ENCODE measurements at places on chromosomes 11 and 22.

DNA sequence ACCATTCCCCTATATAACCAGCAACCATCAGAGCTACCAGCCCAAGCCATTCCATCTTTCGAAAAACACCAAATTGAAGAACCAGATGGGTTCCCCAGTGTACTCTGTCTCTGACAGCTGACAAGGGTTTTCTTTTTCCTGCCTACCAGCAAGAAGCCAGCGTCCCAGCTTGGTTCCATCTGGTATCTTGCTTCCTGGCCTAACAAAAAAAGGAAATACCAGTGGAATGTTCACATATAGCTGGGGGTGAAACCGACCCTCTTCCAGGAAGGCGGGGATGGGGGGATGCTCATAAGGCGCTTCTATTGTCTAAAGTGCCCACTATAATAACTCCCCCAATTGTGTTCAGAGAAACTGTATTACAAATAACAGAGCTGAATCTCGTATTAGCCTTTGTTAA, 172.3 kb downstream of the LDLRAD3 start:
- ATAC-seq, result no peak

GRCh38 chr11:102202972-102203371, 92.7 kb downstream of the YAP1 start:
- ATAC-seq, result no peak

DNA sequence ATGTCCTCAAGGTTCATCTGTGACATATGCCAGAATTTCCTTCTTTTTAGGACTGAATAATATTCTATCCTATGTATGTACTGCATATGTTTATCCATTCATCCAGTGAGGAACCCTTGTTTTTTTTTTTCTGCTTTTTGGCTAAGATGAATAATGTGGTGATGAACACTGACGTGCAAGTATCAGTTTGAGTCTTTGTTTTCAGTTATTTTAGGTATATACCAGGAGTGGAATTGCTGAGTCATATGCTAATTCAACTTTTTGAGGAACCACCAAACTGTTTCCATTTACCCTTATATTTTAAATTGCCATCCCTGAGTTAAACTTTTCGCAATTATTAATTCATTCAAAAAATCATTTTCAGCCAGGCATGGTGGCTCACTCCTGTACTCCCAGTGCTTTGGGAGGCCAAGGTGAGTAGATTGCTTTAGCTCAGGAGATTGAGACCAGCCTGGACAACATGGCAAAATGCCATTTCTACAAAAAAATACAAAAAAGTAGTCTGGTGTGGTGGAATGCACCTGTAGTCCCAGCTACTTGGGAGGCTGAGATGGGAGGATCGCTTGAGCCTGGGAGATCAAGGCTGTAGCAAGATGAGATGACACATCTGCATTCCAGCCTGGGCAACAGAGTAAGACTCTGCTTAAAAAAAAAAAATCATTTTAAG, 64.2 kb downstream of the MICAL2 start:
- ATAC-seq, result peak; percentile 66

GRCh38 chr11:131884461-131885073, 514.2 kb downstream of the NTM start:
- ATAC-seq, result no peak

DNA sequence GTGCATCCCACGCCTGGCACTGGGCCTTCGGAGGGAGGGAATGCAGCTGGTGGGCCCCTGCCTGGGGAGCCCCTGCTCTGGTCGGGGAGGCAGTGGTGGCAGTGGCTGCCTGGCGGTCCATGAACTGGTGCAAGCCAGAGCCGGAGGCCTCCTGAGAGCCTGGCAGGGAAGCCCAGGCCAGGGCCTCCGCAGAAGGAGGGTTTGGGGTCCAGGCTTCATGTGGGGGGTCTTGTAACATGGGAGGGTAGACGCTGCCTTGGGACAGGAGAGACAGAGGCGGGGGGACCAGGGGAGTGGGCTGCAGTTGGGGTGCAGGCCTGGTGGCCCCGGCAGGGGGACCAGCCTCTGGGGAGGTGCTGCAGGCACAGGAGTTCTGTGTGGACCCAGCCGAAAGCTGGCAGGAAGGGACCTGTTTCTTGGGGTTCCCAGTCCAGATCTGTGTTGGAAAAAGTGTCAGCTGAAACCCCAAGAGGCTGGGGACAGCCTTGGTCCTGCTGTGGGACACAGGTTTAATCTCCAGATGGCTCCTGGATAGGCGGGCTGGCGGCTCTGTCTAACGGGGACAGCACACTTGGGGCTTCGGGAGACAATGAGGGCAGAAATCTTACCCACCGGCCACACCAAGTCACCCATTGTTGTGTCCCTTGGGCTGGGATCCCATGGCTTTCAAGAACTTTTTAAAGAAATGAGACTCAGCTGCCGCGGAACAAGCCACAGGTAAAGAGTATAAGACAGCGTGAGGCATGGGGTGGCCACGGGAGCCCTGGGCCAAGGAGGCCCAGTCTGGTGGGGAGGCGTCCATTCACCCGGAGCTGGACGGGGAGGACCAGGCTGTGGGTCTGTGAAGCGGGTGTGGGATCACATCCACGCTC, 73.5 kb downstream of the KCNQ1 start:
- no peak for ATAC-seq

DNA sequence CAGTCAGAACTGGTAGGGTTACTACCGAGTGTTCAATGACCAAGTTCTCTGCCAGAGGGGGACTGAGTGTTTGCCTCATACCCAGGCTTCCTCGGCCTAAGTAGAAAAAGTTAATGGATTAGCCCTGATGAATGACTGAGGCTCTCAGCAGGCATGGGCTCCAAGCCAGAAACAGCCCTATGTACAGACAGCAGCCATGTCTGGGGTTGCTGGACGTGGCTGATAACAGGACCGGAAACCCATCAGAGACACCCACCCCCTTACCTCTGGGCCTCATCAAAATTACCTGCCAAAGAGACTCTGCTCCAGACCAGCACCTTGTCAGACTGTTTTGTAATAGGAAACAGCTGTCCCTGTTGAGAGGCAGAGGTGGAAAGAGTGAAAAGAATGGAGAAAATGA, 351.4 kb downstream of the ETS1 start:
- no peak for ATAC-seq

GRCh38 chr11:4455419-4455818, 6.3 kb downstream of the OR52K2 start:
- no peak for ATAC-seq

DNA sequence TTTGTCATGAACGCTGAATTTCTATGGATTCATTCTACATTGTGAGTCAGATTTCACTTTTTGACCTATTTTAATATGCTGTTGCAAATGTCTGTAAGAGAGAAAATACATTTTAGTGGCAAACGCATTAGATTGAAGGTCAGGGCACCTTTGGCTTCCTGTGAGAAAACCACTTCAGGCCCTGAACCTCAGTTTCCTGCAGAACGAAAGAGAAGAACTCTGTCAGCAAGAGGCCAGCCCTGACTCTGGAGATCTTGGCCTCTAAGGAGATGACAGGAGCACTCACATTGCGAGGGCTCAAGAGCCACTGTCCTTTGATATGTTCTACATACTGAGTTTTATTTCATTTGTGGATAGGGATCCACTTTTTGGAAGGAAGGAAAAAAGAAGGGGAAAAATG, 83.6 kb downstream of the KCNJ1 start:
- ATAC-seq, result peak; percentile 79

- no peak for ATAC-seq
These were observed 37.4 kb downstream of the LARGE2 start for GRCh38 chr11:45959851-45960250.

DNA sequence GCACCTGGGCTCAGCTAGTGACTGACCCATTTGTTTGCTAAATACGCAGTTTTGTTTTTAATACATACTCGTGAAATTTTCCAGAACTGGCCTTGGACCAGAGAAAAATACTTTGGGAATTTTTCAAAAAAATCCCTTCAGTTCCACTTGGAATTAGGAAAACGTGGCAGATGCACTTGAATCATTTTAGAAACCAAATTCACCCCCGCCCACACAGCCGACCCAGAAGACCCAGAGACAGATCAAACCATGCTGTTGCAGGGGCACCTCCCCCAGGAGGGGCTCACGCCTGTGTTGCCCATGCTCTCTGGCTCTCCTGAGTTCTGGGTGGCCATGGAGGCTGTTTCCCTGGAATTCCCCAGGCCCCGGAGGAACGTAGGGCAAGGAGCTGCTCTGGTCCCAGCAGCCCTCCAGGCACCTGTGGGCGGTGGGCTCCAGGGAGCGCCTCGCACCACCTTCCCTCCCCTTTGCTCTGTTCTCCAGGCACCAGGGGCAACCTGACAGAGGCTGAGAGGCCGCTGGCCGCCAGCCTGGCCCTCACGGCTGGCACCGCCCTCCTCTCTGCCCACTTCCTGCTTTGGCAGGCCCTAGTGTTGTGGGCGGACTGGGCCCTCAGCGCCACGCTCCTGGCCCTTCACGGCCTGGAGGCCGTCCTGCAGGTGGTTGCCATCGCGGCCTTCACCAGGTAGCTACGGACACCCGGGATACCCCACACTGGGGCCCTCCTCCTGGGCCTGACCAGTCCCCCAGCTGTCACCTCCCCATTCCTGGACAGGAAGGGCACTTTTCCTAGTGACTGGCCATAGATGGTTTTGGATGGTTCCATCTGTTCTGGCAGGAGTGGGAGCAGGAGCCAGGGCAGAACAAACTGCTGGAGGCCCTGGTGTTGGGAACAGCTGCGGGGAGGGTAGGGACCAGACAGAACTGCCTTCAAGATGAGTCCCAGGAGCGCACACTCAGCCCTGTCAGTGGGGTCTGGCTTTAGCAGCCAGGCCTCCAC, 3.3 kb upstream of the EPS8L2 start:
- peak; percentile 50 for ATAC-seq

GRCh38 chr11:73235236-73235786, 17.2 kb downstream of the P2RY2 start:
- no peak for ATAC-seq

DNA sequence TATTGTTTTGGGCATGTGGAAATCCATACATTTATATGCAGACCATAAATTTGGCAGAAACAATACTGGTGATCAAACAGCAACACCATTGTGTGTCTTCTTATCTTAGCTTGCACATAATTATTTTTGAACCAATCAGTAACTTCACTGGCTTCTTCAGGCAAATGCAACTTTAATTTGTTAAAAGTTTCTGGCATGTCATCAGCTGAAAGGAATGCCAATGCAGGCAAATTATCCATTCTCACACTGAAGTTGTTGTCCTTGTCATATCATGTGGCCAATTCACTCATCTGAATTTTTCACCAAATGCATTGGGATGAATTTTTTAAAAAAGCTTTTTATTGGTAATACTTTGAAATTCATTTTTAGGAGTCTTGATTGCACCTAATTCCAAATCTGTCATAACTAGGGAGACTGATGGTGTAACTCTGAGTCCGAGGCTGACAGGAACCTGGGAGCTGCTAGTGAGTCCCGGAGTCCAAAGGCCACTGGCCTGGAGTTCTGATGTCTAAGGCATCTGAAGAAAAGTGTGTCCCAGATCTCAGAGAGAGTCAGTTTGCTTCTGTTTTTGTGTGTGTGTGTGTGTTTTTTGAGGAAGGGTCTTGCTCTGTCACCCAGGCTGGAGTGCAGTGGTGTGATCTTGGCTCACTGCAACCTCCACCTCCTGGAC, 17.4 kb upstream of the OR10V1 start:
- no peak for ATAC-seq

DNA sequence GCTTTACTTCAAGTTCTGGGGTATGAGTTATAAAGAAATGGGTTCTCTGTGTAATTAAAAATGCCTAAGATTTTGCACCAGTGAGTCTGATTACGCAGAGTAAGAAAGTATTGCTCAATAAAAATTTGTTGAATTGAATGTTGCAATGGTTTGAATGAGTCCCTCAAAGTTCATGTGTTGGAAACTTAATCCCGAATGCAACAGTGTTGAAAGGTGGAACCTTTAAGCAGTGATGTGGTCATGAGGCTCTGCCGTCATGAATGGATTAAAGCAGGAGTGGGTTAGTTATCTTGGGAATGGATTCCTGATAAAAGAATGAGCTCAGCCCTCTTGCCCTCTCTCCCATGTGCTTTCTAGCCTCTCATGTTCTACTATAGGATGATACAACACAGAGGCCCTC, 52.6 kb upstream of the SESN3 start:
- ATAC-seq, result no peak

DNA sequence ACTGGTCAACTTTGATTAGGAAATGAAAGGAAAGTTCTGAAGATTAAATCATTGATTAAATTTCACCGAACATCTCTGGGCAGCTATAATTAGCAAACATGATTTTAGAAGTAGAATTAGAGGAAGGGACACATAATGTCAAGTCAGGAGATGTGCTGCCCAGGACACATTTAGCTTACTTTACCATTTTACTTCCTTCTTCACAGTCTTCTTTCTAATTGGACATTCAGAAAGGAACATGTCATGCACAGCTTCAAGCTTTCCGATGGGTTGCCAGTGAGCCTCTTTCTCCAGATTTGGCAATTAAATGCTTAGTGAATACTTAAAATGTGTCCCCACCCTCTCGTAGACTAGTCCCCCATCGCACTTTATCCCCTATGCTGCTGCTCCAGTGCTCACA, 234.7 kb downstream of the FAM76B start:
- no peak for ATAC-seq

GRCh38 chr11:119540370-119541125, 117.6 kb upstream of the THY1 start:
- no peak for ATAC-seq

DNA sequence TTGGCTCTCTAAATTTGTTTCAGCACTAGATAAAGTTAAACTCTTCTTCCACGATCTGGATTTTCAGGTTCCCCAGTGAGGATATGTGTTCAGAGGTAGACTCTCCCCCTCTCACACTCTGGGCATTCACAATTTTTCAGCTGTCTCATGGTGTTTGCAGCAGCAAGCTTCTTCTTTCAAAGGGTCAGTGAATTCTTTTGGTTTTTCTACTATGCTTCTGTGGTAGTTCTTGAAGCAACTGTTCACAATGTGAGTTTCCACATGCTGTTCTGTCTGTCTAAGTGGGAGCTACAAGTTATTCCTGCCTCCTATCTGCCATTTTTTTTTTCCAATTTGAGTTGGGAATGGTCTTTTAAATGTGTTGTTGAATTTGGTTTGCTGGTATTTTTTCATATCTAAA, 25.4 kb downstream of the CNTF start:
- no peak for ATAC-seq

GRCh38 chr11:24046731-24047130, 450.1 kb upstream of the LUZP2 start:
- ATAC-seq, result no peak

DNA sequence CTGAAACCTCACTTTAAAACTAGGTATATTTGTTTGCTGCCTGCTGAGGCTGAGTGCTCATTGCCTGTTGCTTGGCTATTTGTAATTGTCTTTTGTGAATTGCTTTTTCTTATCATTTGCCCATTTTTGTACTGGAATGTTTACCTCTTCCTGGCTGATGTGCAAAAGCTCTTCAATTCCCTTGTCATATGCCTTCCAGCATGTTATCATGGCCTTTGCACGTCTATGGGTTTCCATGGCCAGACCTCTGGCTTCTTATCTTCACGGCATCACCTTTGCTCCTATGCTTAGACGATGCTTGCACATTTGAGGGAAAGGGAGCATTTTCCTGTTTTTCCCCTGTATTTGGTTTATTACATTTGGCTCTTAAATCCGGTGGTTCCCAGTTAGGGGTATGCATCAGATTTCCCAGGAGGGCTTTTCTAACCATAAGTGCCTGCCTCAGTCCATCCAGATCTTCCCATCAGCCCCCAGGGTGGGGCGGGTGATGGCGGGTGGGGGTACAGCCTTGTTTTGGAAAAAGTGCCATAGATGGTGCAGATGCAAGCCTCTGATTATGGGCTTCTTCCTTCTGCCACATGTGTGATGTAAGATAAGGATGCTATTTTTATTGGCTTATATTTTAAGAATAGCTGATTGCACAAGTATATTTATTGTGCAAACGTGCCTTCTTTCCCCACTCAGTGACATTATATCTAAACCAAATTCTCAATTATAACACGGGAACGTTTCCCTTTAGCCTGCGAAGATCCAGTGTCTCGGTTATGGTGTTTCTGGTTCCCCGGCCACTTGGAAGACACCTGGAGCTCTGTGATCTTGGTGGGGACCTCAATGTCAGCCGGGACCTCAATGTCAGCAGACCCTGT, 70.6 kb upstream of the SEPTIN5 start:
- ATAC-seq, result no peak
